ENCODE measurements at places on chromosomes 3 and 15. TPM values are rescaled to one million over a fixed set of nuclear protein-coding genes. Genes with fewer than 3 reads are reported as not detected.

DNA sequence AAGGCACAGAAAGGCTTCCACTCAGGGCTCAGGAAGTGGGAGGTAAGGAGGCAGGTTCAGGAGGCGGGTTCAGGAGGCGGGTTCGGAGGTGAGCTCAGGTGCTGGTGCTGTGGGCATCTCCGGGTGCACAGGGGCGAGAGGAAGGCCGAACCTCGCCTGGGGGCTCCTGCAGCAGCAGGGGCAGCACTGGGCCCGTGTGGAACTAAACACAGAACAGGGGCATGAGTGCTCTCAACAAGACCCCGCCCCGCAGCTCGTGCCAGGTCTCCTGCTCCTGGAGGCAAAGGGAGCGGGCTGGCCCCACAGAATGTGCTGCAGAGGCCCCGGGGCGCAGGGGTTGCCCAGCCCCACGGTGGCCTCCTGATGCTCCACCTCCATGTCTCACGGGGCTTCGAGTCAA, 13.7 kb downstream of the ZDHHC19 start:
- no peak for DNase-seq

The CHRNA3 gene
- total RNA-seq = 0.82 TPM

GRCh38 chr15:40550341-40551037, 14.4 kb downstream of the CCDC32 start:
- no peak for DNase-seq

- DNase-seq = no peak
Observed at GRCh38 chr15:60152386-60152785, 148.3 kb downstream of the FOXB1 start.

The CYP8B1 gene
- total RNA-seq = not detected

DNA sequence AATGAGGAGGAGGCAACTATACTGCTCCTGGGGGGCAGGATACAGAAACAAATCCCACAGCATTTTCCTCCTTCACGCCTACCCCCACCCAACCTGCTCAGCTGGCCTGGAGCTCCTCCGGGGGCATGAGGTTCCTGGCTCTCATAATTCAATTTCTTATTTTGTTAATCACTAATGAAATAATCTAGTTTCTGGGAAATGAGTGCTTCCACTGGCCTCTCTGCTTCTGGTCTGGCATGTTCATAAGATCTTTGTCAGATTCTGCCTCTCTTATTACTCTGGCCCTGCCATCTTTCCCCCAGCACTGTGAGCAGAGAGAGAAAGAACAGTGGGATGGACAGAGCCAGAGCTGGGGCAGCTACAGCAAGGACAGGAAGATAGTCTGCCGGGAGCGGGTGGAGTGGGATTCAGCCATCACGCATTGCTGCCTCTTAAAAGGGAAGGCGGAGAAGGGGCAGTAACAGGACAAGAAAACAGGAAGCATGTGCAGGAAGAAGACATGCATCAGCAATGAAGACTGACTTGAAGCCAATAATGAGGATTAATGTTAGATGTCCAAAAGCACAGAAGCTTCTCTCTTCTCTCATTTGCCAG, 13.6 kb downstream of the RPAP1 start:
- DNase-seq = no peak

GRCh38 chr3:45112939-45113338, 33.2 kb downstream of the CDCP1 start:
- DNase-seq = no peak

DNA sequence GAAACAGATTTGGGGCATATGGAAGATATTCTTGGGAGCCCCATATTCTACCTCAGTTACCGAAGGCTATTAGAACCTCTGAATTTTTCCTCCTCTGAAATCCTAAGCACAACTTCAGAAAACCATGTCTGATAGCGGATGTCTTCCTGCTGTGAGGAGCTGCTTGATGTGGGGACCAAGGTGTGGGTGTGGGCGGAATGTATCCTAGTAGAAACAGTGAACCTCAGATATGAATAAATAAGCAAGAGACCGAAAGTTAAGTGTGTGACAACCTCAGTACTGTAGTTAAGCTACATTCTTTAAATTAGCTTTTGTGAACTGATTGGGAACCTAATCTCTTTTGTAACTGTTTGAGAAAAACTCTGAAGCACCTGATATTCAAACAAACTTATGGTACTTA, 46.9 kb downstream of the SENP2 start:
- DNase-seq = no peak

DNA sequence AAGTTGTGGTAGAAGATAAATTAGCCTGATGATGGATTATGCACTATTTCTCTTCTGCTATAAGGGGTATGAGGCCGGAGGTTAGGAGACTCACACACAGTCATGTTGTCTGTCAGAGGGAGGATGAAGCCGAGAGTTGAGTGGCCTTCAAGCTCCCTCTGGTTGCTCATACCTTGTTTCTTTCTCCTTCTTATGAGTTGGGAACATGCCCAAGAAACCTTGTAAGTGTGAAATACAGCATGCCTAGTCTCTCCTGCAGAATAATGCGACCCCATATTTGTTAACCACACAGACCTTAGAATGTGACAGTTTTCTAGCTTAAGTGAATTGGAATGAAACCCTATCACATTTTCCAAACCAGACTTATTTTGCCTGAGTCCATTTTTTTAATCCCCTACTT, 366.7 kb downstream of the PTPRG start:
- peak; percentile 56 for DNase-seq

DNA sequence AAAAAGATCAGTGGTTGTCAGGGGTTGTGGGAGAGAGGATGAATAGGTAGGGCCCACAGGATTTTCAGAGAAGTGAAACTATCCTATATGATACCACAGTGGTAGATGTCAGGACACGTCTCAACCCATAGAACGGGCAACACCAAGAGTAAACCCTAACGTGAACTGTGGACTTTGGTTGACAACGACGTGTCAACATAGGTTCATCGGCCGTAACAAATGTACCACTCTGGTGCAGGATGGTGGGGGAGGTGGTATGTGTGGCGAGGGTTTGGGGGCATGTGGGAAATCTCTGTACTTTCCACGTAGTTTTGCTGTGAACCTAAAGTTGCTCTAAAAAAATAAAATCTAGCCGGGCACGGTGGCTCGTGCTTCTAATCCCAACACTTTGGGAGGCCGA, 13.0 kb upstream of the PIGZ start:
- DNase-seq = no peak

- no peak for DNase-seq
Observed at GRCh38 chr3:89353465-89353864, 246.0 kb downstream of the EPHA3 start.

DNA sequence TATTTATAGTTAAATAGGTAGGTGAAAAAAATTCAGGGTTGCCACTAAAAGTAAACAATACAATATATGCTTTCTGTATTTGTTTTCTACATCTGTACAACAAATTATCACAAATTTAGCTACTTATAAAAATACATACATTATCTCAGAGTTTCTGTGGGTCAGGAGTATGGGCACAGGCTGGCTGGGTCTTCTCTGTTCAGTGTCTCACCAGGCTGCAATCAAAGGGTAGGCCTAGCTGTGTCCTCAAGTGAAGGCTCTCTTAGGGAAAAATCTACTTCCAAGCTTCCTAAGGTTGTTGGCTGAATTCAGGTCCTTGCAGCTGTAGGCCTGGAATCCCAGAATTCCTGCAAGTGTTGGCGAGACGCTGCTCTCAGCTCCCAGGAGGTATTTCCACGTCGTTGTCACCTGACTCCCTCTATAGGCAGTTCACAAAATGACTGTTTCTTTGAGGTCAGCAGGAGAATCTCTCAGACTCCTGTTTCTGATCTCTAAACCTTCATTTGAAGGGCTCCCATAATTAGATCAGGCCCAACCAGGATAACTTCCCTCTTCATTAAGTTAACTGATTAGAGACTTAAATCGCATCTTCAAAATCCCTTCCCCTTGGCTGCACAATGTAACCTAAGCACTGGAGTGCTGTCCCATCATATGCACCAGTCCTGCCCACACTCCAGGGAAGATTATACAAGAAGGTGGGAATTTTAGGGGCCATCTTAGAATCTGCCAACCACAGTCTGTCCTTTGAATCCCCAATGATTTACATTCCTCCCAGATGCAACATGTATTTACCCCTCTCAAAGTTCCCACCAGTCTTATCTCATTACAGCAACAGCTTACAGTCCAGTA, 296.6 kb downstream of the SUCLG2 start:
- peak; percentile 48 for DNase-seq

DNA sequence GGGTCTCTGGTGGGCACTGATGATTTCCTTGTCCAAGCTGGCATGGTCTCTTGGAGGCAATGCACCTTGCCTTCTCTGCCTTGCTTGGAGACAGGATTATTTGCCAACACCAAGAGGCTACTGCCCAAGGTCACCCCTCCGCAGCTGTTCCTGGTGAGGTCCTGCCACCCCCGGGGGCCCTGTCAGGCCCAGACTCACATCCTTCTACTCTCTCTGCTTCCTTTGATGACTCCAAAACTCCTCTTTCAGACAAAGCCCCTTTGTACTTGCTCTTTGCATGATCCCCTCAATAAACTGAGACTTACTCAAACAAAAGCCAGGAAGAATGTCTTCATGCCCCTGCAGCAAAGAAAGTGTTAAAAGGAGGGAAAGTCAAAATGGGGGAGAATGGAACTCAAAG, 137.7 kb downstream of the MEX3B start:
- DNase-seq = no peak

The CIP2A gene
- 17.5 TPM for total RNA-seq

The CCDC54 gene
- not detected for total RNA-seq

DNA sequence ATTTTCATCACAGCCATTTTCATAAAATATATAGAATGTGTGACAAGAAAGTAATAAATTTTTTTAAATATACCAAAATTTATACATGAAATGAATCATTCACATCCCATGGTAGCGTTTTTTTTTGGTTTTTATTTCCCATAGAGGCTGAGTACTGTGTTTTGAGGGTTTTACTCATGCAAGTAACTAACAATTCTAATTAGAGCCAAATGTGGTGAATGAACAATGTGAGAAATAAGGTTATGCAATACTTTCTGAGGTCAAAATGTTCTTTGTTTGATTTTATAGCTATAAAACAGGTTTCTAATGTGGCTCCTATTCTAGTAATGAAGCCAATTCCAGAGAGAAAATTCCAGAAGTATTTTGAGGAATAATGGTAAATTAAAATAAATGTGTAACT, 386.8 kb downstream of the TBC1D5 start:
- DNase-seq = no peak

GRCh38 chr15:88274553-88275460, 18.3 kb upstream of the NTRK3 start:
- DNase-seq = peak; percentile 86

DNA sequence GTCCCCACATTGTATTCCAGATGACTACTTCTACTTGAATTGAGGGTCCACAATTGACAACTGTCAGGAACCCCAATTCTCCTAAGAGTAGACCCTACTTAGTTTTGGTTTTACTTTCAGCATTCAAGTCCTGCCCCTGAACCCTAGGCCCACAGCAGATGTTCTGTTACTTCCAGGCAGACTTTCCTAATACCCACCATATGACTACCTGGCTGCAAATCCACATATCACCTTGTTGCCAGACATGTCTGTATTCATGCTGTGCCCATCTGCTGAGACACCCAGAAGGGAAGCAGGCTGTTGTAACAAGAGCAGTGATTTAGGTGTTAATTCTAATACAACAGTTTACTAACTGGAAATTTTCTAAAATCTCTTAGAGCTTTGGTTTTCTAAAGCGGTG, 235.1 kb upstream of the CCDC54 start:
- no peak for DNase-seq

DNA sequence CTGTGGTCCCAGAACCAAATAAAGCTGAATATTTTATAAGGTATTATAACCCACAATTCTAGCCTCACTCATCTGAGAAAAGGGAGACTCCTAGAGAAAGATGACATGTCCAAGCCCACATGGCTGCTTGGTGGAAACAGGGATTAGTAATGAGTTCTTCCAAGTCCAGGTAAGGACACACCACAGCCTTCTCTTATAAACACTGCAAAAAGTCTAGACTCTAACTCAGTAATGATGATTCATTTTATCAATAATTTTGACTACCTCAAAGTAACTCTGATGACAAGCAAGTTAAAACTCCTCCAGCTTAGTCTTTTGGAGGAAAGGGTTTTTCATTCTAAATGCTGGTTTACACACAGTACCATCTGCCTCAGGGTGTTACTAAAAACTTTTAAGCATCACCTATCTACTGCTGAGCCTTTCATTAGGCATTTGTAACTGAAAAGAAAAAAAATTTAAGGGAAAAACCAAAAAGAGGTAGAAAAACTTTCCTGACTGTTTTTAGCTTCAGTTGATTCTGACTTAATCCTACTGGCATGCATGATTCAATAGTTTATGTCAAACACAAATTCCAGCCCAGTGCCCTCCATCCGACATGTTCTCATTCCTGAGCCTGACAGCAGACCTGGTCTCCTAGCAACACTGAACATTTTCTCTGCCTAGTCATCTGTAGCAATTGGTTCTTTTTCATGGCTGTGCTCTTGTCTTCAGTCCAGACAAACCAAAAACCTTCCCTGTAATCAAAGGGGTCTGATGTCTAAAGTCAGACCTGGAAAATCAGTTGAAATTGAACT, 43.9 kb downstream of the P3H2 start:
- DNase-seq = peak; percentile 82

The CP gene
- total RNA-seq = 5.2 TPM

- peak; percentile 65 for DNase-seq
Observed at GRCh38 chr15:90000186-90001001, 730 bp upstream of the ZNF710 start.

DNA sequence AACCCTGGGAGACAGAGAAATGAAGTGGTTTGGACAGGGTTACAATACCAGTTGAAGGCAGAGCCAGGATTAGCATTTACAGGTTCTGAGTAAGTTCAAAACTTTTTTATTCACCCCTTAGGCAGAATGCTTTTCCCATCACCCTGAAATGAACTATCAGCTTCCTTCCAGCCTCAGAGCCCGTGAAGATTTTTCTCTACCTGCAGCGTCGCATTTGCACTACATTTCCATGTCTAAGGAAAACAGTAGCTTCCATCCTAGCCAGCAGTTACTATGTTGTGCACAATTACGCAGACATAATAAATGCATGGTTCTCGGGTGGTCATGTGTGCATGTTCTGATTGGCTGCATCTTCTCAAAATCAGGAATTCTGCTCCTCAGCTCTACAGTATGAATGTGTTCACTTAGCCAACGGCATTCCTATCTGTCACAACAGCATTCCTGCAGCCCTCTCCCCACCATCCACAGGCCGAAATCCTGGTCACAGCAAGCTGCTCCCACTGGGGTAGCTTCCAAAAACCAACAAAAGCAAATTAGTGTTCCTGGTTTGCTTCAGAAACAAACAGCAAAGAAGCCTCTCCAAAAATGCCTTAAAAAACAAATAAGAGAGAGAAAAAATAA, 510.8 kb upstream of the SEMA6D start:
- no peak for DNase-seq

DNA sequence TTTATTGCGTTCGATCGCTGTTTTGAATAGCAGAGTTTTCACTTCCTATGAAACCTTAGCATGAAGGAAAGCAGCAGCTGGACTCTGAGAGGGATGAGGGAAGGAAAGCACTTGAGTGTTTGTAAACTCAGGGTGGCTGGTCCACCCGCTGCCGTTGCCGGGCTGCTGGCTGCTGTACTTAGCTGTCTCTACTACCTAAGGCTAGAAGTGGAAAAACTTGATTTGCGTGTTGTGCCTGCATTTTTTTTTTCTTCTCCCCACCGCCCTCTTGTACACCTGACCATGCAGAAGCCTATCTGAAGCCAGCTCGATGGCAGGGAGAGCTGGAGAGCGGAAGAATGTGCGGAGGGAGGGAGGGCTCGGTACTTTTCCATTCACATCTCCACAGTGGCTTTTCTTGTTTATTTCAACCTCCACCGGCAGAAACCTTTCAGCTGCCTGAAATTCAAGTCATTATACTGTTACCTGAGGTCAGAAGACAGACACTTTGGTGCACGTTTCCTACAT, 4.8 kb upstream of the BCL6 start:
- DNase-seq = peak; percentile 93

- DNase-seq = no peak
Observed at GRCh38 chr15:75061272-75061671, 37.9 kb downstream of the PPCDC start.

Measured in tongue (tissue), 3 donors.